ENCODE measurements at places on chromosomes 13 and 19.

DNA sequence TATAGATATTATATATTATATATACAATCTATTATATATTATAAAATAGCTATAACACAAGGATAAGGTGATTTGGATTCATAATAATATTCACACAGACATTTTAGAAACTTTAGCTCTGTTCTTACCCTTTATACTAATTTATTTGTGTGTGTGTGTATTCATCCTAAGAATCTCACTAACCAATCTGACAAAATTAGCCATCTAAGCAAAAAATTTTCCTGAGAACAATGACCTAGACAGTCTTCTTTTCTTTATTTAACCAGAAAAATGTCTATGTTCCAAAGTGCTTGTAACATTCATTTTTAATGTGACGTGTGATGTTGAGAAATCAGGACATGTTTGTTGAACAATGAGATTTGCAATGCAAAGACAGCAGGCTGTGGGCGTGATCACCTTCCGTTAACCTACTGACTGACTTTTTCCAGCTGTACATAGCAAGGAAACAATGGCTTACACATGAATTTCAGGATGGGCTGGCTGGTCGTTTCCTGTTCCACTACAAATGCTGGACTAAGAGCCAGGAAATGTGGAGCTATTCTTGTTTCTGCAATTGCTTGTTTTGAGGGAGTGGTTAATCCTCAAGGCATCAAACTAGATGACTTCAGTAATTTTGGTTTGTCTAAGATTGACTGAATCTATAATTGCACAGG, 634.6 kb upstream of the ARGLU1 start:
- no peak for DNase-seq

- no peak for DNase-seq
Observed at GRCh38 chr13:42478531-42479156, 95.3 kb upstream of the TNFSF11 start.

DNA sequence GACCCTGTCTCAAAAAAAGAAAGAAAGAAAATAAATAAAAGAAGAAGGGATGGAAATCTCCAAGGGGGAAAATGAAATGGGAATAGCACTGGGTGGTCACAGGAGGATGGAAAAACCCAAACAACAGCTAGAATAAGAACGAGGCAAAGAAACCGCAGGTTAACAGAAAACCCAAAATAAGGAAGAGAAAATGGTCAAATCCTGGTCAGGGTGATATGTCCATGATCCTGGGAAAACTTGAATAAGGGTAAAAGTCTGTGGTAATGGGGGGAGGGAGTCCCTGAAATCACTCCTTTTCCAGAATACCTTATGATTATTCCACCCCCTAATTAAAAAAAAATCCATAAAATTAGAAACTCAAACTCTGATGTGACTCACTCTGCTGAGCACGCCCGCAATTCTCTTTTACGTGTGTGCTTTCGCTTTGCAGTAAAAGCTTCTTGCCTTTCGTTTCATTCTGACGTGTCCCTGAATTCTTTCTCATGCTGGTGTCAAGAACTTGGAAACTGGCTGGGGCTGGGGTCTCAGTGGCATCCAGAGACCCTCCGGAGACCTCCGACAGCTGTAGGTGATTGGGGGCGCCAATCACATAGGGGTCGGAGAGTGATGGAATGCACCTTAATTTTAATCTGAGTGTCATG, 4.3 kb upstream of the NAXD start:
- DNase-seq, result no peak

GRCh38 chr19:38993271-38993670, 17.7 kb upstream of the FBXO17 start:
- no peak for DNase-seq

DNA sequence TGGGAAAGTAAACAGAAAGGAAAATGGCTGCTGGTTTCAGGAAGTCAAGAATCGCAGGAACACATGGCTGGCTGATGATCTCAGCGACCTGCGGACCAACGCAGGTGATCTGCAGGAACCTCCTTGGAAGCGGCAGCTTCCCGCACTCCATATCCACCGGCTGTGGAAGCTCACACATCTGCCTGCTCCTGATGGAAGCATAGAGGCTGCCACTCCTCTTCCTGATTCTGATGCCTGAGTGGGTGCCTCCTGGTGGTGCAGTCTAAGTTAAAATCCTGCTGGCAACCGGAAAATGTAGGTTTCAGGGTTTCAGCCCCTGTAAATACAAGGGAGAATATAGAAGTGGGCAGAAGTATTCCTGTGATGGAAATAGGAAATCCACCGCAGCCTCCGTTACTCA, 75.5 kb downstream of the TNFSF13B start:
- DNase-seq, result no peak

DNA sequence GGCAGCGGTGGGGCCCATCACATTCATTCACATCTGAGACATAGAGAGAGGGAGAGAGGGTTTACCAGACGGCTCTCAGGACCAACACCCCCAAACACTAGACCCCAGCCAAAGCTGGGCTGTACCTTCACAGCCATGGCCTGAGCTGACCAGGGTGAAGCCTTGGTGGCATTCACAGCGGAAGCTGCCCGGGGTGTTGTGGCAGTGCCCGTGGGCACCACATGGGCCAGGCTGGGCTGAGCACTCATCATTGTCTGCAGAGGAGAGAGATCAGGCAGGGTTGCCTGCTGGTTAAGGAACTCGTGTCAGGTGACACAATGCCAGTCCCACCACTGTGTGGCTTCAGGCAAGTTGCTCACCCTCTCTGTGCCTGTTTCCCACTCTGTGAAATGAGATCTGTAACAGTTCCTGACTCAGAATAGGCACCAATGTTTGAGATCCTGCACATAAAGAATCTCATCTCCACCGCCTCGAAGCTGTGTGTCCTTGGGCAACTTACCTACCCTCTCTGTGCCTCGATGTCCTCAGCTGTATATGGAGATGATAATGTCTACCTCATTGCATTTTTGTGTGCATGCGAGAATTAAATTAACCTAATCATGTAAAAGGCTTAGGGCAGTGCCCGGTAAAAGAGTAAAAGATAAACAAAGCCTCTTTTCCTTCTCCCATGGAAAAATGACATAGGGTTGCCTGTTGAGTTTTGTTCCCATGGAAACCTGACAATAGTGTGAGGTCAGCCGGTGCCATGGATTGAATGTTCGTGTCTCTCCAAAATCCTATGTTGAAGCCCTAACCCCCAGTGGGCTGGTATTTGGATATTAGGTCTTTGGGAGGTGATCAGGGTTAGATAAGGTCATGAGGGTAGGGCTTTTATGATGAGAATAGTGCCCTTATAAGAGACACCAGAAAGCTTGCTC, 22.9 kb downstream of the CCL25 start:
- no peak for DNase-seq

DNA sequence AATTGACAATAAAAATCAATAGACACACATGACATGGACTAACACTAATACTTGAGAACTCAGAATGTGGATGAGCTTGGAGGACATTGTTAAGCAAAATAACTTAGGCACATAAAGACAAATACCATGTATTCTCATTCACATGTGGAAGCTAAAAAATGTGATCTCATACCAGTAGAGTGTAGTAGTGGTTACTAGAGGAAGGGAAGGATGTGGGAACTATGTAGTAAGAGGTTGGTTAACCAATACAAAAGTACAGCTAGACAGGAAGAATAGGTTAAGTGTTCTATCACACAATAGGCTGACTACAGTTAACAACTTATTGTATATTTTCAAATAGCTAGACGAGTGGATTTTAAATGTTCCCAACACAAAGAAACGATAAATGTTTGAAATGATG, 415.8 kb upstream of the KLF12 start:
- DNase-seq, result no peak

GRCh38 chr13:68588623-68589022, 1358.5 kb upstream of the PCDH9 start:
- DNase-seq, result no peak

DNA sequence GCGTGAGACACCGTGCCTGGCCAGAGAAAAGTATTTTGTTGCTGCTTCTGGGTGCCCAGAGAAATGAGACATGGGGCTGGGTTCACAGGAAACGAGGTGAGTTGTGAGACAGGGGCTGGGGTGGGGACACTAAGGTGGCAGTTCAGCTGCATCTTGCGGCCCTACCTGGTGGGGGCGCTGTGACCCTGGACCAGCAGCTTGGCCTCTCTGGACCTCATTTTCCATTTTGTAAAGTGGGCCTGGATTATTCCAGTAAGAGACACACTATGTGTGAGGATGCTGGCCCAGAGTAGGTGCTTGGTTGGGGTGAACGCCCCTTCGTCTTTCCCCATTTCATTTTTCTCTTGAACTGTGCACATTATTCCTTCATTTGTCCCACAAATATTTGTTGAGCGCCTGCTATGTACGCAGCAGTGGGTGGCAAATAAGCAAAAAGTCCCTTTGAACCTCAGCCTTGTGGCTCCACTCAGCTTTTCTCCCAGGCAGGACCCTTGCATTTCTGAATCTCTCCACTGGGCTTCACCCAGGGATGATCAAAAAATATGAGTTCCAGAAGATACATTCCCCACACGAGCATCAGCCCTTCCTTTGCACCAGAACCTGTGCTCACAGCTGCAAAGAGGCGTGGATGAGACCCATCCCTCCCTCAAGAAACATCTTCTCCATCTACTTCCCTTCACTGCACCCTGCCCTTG, 26.6 kb upstream of the OR10H1 start:
- no peak for DNase-seq

DNA sequence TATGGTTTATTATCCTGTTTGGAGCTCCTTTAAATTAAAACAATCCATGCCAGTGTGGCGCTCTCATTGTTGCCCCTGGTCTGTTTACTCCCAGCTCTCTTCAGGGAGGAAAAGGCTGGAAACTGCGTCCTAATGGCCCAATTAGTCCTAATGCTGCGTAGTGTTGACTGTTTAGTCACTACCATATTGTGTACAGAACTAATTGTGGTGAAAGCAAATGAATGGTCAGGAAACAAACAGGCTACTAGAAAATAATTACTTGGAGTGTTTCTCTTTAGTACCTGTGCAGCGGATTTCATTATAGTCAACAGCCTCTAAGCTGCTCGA, 54.5 kb upstream of the MTIF3 start:
- DNase-seq, result no peak

DNA sequence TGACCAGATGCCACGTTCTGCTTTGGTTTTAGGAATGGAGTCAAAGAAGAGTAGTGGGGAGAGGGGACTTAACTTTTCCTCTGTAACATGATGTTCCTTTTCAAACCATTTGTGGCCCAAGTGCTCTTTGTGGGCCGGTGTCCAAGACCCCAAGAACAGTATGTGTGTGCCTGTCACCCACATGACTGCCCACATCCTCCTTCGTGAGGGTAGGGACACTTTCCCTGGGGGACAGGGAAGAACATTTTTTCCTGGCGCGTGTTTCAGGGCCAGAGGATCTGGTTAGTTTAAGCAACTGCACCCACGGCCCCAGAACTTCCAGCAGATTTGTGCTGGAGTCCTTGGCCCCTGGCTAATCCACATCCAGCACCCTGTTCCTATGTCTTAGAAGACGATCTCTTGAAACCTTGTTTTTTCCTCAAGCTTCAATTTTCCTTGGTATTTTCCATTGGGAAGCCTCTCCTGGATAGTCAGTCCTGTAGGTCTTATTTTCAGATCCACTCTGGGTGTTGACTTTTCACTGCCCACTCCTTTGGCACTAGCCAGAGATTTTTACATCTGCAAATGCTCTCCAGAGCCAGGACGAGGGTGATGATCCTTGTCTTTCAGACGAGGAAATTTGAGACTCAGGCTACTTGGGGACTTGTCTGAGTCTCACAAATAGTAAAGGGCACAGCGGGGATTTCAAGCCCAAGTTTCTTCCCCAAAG, 10.8 kb upstream of the CCDC97 start:
- DNase-seq, result no peak
